ENCODE measurements at places on chromosomes 7 and 10. TPM values are rescaled to one million over a fixed set of nuclear protein-coding genes. Genes with fewer than 3 reads are reported as not detected.

The DLX6 gene
- 1.5 TPM for total RNA-seq

The MKLN1 gene
- total RNA-seq, result 72.5 TPM

The GATA3 gene
- 1.00 TPM for total RNA-seq

The PDZD7 gene
- 0.83 TPM for total RNA-seq

The FAM171A1 gene
- total RNA-seq, result 12.1 TPM

The BMPER gene
- total RNA-seq, result 7.1 TPM

The SPDYE2 gene
- not detected for total RNA-seq

The EVX1 gene
- total RNA-seq, result not detected

The DLG5 gene
- total RNA-seq, result 34.4 TPM

The TMEM236 gene
- total RNA-seq, result 2.2 TPM

The ANXA8L1 gene
- not detected for total RNA-seq

Measured in posterior vena cava (tissue), 2 donors.